Cardiac muscle cell (in vitro differentiated cells and primary cell): ENCODE measurements at places on chromosomes 5 and 9.
A peak's percentile ranks its signal among the peaks of the same experiment; 100 is the strongest.

DNA sequence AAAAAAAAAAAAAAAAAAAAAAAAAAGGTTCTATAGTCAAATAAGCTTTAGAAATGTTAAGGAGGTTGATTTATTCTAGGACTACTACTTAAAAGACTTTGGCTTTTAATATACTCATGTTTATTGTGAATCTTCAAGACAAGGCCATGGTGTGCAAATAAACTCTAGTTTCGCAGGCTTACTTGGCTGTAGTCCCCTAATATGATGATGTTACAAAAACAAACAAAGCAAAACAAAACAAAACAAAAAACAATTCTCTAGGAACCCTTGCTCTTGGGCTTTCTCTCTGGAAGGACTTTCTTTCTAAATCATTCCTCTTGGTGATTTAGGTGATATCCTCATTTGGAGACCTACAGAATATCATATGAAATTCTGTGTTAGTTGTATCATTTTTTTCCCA lies 172.0 kb downstream of the GDNF start:
- DNase-seq: no peak

- no peak for DNase-seq
Measured at GRCh38 chr9:127140842-127141675, 18.6 kb upstream of the ANGPTL2 start.

DNA sequence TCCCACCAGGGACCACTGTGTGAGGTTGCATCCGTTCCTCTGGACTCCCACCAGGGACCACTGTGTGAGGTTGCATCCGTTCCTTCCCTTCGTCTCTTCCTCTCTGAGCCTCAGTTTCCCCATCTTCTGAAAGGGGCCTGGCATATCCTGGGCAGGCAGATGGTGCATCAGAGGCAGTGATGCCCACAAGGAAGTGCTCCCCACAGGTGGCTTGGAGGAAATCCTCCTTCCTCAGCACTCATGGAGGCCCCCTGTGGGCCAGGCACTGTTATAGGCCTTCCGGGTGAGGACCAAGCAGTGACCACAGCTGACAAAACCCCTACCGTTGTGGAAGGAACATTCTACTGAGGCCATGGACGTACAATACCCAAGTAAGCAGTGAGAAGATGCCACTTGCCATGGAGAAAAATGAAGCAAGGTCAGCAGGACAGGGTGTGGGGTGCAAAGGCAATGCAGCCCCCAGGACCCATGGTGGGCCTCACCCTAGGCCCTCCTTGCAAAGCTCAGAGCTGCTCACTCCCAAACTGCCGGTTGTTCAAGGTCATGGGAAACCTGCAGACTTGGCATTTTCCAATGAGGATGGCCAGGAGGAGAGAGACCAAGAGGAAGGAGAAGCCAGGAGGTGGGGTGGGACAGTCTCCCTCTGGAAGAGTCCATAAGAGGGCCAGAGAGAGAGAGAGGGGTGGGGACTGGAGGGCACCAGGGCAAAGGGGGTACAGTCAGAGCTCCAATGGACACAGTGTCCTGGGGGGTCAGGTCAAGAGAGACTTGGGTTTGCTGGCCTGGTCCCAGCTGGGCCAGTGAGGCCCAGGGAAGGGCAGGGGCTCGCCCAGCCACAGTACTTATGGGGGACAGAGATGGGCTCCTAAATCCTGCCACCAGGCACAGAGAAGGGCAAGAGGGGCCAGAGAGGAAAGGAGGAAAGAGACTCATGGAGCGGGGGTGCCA lies 51.1 kb downstream of the C9orf50 start:
- DNase-seq: peak; percentile 47

GRCh38 chr5:34811706-34812105 lies 27.3 kb upstream of the TTC23L start:
- DNase-seq: no peak

- no peak for DNase-seq
Measured at GRCh38 chr5:95332158-95332557, 47.3 kb upstream of the MCTP1 start.

DNA sequence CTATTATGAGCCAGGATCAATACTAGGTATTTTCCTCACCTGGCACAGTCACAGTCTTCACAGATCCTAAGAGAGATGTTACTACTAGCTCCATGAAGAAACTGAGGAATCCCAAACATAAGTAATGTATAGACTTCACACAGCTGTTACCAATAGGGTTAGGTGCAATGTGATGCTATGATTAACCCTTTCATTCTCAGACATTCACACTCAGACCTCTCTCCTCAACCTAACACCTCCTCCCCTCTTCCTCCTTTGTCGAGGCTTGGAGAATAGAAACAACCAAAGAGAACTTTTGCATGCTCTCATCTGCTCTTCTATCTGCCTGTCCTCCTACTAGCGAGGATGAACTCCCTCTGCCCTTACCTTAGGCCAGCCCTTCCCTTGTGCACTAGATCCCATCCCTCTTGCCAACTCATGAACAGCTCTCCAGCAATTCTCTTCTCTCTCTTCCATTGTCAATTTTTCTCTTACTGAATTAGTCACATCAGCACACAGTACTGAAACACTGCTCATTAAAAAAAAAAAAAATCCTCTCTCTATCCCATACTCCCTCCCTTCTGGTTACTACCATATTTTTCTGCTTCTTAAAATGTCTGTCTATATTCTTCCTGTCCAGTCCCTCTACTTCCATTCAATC lies 47.7 kb downstream of the MAPKAP1 start:
- DNase-seq: no peak

DNA sequence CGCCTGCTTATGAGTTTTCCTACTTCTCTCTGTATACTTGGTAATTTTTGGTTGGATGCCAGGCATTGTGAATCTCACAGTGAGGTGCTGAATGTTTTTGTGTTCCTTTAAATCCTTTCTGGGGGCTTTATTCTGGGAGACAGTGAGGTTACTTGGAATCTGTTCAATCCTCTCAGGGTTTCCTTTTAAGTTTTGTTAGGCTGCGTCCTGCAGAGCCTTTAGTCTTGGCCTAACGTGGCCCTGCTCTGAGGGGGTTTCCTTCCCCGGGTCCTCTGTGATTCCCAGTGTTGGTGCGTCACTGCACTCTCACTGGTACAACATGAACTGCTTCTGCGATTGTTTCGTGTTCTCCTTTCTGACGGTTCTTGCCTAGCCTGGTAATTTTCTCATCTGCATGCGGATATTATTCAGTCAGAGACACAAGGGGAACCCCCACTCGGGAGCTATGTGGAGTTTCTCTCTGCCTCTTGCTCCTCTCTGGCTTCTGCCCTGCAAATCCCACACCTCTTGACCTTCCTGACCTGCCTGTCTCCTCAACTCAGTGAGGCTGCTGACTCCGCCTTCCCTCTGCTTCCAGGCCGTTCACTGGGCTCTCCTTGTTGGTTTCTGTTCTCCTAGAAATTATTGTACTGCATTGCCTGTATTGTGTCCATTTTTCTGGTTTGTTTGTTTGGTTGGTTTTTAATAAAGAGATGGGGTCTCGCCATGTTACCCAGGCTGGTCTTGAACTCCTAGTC lies 128.1 kb downstream of the DAB2IP start:
- peak; percentile 79 for DNase-seq

- no peak for DNase-seq
Measured at GRCh38 chr5:34038390-34038789, 4.6 kb downstream of the C1QTNF3 start.

DNA sequence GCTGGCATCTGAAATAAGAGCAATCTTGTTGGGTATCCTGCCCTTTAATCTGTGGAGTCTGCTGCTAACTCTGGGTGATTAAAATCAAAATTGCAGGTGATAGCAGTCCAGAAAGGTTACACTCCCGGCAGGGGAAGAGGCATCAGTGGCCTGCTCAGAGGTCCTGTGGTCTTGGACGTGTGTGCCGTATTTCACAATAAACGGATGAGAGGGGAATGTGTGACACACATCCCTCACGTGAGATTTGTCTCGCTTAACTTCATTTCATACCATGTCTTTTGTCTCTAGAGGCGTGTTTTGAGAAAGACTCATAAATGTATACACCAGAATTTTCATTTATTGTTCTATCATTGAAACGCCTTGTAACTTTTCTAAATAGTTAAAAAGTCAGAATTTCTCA lies 36.6 kb downstream of the FAM240B start:
- DNase-seq: peak; percentile 39

DNA sequence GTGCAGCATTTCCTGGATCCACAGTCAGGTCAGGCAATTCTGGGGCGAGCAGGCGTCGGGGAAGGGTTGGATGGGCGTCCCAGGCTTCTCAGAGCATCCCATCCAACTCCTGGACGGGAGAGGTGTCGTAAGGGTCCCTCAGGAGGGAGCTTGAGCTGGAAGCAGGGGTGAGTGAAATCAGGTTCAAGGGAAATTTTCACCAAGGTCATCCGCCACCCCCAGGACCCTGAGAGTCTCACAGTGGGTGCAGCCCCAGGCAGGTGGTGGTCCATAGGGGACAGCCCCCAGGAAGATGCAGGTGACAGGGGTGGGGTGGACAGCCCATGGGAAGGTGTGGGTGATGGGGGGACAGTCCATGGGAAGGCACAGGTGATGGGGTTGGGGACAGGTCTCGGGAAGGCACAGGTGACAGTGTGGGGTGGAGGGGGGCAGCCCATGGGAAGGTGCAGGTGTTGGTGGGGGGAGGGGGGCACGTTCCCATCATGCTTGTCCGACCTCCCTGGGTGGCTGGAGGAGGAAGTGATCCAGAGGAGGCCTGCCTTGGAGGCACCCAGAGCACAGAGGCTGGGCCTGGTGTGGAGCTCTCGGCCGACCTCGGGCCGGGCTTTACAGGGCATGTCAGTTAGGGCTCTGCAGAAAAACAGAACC lies 48.9 kb downstream of the AHRR start:
- DNase-seq: no peak

- DNase-seq: peak; percentile 52
Measured at GRCh38 chr5:179558932-179559283, 8.6 kb downstream of the RUFY1 start.

GRCh38 chr9:108395421-108395820 lies 460.4 kb downstream of the ACTL7B start:
- DNase-seq: no peak

GRCh38 chr5:125257997-125258396 lies 511.6 kb upstream of the ZNF608 start:
- DNase-seq: no peak

- no peak for DNase-seq
Measured at GRCh38 chr5:58411372-58411771, 48.5 kb downstream of the PLK2 start.

DNA sequence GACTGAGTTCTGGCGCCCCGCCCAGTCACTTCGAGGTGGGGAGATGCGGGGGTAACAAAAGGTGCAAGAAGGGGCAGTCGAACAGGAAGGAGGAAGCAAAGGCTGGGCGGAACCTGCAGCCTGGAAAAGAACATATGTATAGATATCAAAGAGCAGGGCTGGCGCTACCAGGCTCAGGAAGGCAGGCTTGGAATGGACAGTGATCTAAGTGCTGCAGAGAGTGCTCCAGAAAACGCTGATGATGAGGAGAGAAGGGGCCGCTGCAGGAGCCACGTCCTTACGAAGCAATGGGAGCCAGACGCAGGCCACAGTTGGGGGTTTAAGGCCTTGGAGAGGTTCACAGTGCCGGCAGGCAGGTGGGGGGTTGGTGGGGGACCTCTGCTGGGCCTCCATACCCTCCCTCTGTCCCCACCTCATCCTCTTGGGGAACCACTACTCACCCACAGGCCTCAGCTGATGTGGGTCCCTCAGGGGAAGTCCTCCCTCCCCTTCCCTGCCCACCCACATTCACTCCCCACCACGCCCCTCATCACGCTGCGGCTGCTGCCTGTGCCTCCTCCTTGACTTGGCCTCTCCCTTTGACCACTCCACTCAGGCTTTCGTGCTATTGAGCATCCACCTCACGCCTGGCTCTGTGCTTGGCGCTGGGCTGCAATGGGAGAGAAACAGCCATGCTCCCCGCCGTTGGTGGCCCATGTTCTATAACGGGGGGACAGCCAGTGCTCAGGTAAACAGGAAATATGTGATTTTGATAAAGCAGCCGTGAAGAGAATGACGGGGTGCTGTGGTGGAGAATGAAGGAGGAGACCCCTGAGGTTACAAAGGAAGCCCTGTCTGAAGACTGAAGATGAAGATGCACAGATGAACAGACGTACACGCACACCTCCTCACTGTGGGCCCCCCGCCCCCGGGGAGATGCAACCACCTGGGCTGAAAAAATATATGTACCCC lies 40.5 kb upstream of the RPL26L1 start:
- DNase-seq: no peak

DNA sequence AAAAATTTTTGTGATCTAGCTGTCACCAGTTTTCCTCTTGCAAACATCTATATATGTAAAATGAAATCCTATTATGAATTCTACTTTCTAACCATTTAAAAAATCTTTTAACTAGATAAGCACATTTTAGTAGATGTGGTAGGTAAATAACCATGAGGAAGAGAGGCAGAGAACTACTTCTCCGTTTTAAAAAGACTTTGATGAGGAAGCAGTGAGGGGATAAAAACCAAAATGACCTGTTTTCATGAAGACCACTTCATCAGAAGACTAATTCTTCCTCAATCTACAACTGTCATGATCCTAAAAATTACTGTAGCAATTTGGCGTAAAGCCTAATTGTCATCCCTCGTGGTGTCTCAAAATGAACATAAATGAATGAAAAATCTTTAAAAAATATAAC lies 15.7 kb upstream of the ERBIN start:
- DNase-seq: no peak

GRCh38 chr9:114373960-114374730 lies 13.6 kb downstream of the AKNA start:
- DNase-seq: no peak

- DNase-seq: no peak
Measured at GRCh38 chr9:120156376-120156775, 423.6 kb downstream of the CDK5RAP2 start.

DNA sequence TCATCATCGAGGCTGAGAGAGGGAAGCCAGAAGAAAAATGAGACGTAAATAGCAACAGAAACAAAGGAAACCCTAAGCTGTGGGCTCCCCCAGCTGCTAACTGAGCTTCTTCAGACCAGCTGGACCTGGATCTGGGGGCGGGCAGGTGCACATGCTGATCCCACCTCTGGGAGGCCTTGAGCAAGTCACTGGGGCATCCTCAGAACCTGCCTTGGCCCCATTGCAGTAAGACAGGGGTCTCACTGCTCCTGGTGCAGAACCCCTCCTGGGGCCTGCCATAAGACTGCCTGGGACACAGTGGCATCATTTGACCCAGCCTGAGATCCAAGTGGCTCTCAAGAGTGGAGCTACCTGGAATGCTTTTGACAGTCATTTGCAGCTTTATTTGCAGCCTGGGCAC lies 77.4 kb downstream of the PHF2 start:
- no peak for DNase-seq

- no peak for DNase-seq
Measured at GRCh38 chr5:116736671-116737070, 162.0 kb upstream of the SEMA6A start.

- no peak for DNase-seq
Measured at GRCh38 chr5:114467171-114467570, 105.3 kb downstream of the KCNN2 start.

GRCh38 chr5:10045376-10045775 lies 204.3 kb downstream of the ATPSCKMT start:
- no peak for DNase-seq

DNA sequence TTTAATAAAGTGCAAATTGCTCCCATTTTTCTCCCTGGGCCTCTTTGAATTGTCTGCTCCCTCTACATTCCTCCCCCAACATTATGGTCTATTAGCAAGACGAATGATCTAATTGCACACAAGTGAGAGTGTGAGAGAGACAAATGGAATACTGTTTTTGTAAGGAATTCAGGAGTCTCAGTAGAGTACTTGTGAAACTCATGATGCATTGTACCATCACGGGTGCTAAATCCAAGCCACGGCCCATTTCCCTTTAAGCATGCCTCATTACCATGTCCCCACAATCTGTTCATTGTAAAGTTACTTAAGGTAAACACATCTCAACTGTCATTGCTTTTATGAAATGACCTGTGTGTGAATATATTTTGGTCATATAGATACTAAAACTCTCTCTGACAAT lies 62.8 kb downstream of the CD180 start:
- no peak for DNase-seq

- no peak for DNase-seq
Measured at GRCh38 chr5:133253070-133253469, 201.3 kb downstream of the HSPA4 start.
